ENCODE measurements at places on chromosomes 7 and 10.
A peak's percentile ranks its signal among the peaks of the same experiment; 100 is the strongest.

DNA sequence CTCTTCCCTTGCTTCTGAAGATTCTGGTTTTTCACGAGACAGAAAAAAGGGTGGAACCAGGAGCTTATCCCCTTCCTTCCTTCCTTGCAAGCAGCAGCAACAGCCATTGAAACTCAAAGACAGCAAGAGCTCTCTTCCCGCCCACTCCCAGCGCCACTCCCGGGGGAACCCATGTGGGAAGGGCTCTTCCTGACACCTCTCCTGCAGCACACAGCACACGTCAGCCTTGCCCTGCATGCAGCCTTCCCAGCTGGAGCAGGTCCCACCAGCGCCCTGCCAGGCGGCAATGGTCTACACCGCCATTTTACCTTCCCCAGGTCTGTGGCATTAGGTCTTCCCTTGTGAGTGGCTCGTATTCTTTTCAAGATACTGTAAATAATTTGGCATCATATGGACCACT is 161.8 kb downstream of the MGMT start:
- no peak for DNase-seq

- no peak for DNase-seq
These were observed 9.4 kb upstream of the PPP2R2D start for GRCh38 chr10:131891196-131891928.

DNA sequence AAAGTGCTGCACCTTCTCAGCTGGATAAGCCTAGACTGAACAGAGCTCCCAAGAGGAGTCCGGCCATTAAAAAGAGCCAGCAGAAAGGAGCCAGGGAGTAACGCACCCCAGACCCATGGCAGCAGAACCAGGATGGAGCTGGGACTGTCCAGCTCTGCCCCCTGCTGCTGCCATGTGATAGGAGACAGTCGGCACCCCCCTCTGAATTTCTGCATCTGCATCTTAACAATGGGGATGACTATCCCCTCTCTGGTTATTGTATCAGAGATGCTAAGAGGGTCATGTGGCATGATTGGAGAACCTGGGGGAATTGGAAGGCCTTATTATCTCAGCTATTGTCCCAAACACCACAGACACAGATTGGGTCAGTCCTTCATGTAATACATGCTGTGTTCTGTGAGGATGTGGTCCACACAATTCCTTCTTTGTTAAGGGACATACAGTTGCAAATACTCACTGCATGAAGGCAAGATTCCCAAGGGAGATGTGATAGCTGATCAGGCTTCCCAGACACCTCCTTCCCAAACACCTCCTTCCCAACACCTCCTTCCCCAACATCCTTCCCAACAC is 29.3 kb downstream of the PLEKHS1 start:
- no peak for DNase-seq

- DNase-seq, result no peak
These were observed 1.0 kb downstream of the ASB15 start for GRCh38 chr7:123602648-123603047.

DNA sequence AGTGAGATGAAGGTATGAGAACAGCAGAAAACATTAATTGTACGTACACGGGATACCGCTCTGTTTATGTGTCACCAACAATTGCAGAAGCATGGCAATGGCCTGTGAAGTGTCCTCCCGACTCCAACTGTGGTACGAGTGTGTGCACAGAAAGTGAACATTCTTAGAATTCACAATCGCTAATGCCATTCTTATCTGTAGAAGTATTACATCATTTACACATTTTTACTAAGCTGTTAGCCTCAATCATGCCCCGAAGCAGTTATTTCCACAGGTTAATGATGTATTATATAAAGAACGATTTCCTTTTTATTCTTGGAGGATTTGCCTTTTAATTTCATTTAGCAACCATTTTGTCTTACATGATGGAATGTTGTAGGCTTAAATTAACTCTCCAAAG is 103.4 kb downstream of the EVX1 start:
- no peak for DNase-seq

- DNase-seq, result no peak
These were observed 144.9 kb downstream of the ELAPOR2 start for GRCh38 chr7:86914551-86914950.

DNA sequence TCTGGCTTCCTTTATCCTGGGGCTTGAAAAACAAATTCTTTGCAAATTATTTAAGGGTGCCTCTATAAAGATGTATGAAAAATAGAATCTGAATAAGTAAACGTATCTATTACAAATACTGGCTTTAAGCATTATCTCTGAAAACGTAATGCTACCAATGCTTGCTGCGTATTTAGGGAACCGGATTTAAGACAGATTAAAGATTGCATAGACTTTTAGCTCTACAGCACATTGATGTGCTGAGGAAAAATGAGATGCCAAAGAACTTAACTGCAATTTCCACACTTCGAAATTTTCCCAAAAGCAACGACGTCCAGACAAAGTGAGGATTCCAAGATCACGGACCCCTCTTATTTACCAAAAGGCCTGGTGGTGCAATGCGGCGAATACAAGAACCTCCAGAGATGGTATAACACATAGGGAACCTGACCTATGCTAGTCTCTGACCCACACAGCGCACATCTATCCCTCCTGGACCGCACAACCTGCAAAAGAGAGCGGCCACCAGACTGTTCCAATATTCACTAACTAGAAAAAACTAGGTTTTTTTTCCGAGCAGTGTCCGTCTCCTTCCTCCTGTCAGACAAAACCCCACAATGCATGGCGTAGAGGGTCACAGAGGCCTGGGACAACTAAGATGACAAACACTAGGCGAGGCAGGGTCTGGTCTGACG is 34.3 kb upstream of the PHF14 start:
- no peak for DNase-seq

- no peak for DNase-seq
These were observed 159.5 kb upstream of the RHEB start for GRCh38 chr7:151679071-151679708.

GRCh38 chr10:77868523-77868922 is 58.0 kb downstream of the DLG5 start:
- no peak for DNase-seq

DNA sequence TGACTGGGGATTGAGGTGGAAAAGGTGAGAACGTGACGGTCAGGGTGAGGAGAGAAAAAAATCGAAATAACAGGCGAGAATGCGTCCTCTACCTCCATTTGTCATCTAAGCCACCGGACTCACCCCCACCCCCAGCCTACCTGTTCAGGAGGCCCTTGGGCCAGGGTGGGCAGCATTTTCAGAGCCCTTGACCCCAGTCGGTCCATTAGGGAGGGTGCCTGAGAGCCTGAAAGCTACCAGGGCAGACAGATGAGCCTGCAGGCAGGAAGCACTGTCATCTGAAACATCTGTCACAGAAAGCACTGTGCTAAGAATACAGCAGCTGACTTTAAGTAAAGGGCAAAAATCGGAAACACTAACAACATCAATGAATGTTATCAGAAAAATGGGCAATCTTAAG is 47.0 kb downstream of the MAD1L1 start:
- no peak for DNase-seq

DNA sequence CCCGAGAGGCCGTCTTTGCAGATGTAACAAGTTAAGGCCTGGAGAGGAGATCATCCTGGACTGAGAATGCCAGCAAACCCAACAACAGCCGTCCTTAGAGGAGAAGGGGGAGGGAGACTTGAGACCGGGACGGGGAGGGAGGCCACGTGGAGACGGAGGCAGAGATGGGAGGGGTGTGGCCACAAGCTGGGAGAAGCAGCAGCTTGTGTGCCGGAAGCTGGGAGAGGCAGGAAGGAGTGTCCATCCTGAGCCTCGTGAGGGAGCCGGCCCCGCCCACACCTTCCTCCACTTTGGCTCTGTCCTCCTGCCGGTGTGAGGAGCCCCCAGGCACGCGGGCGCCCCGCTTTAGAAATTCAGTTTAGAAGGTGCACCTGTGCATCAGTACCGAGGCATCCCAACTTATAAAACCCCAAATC is 95.7 kb downstream of the DNAJB6 start:
- DNase-seq, result peak; percentile 13

GRCh38 chr10:119608316-119609155 is 11.8 kb upstream of the TIAL1 start:
- no peak for DNase-seq

DNA sequence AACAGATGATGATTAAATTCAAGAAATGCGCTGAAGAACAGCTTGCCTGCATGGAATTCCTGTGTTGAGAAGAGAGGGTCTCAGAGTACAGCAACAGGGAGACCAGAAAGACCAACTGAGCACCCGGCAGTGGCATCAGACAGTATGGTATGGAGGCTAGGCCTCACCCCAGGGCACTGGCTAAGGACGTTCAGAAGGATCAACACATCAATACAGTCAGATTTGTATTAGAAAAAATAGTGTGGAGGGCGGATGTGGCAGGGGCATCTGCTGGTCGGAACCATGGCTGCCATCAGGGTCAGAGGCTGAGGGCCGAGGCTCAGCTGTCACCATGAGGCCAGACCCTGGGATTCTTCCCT is 142.1 kb downstream of the ADARB2 start:
- no peak for DNase-seq

DNA sequence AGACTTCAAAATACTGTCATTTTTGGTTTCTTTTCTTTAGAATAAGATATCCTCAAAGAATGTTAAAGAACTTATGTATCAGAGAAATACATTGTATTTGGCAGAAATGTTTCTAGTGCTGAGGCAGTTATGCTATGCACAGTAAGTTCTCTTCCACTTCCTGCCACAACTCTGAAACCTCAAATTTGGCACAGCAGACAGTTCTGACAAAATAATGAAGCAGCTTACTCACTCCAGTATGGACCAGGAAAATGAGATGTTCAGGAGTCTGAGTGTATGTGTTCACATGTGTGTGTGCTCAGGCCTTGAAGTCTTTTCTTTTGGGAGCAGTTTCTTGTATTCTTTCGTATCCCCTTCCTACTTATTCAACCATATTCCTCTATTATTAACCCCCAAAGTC is 197.0 kb upstream of the AGK start:
- no peak for DNase-seq

- no peak for DNase-seq
These were observed 215.4 kb upstream of the LRGUK start for GRCh38 chr7:133911724-133912123.

- no peak for DNase-seq
These were observed 14.1 kb downstream of the CRYGN start for GRCh38 chr7:151425670-151426440.

GRCh38 chr7:47721670-47722069 is 139.8 kb upstream of the TNS3 start:
- no peak for DNase-seq

DNA sequence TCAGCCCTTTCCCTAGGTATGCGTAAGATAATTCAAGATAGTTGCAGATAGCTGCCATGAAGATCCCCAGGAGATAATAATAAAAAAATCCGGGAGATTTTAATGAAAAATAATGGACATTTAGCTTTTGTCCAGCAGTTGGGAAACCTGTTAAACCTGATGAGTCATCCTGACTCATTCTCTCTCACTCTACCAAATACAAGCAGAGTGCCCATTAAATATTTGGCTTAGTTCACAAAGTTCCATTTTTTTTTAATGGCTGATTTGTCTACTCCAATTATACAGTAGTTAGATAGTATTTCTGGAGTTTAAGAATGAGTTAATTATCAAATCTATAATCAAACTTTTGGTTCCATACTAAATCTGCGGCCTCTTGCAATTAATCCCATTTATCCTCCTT is 2.1 kb upstream of the SHTN1 start:
- peak; percentile 15 for DNase-seq

GRCh38 chr10:124551755-124552154 is 90.1 kb downstream of the LHPP start:
- DNase-seq, result no peak

DNA sequence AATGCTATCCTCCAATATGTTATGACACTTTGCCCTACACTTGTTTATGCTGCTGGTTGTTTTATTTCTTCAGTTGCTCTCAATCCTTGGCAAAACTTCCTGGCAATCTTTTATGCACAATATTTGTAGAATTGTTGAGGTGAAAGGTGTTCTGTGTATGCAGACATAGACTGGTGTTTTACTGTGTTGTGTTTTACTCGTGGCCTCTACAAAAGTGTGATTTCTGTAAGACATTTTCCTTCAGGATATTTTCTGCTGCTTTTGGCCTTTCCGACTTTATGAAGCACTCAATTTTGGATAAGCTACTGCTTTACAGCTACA is 21.8 kb downstream of the GLCCI1 start:
- DNase-seq, result no peak

- DNase-seq, result no peak
These were observed 290.6 kb downstream of the FRMD4A start for GRCh38 chr10:14039968-14040668.

GRCh38 chr10:106571192-106571946 is 593.1 kb downstream of the SORCS1 start:
- DNase-seq, result peak; percentile 24

DNA sequence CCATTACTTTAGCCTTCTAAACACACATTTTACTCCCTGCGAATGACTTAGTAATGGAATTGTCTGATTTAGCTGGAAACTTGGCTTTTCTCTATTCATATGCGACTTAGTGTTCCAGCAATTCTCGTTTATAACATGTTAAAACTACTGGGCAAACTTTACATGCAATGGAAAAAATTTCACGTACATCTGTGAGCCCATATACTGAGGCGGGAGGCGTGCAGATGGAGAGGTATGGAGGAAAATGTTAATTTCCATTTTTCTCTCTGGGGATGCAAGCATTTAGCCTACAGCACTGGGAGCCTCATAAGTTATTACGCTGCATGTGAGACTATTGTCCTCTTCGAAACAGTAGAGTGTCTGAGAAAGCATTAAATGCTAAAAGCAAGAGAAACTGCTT is 591.5 kb upstream of the ANKRD30A start:
- DNase-seq, result no peak

- DNase-seq, result peak; percentile 46
These were observed 71.7 kb downstream of the ICA1 start for GRCh38 chr7:8190119-8190895.

- DNase-seq, result no peak
These were observed 562.7 kb downstream of the GALNT17 start for GRCh38 chr7:71694665-71695064.

DNA sequence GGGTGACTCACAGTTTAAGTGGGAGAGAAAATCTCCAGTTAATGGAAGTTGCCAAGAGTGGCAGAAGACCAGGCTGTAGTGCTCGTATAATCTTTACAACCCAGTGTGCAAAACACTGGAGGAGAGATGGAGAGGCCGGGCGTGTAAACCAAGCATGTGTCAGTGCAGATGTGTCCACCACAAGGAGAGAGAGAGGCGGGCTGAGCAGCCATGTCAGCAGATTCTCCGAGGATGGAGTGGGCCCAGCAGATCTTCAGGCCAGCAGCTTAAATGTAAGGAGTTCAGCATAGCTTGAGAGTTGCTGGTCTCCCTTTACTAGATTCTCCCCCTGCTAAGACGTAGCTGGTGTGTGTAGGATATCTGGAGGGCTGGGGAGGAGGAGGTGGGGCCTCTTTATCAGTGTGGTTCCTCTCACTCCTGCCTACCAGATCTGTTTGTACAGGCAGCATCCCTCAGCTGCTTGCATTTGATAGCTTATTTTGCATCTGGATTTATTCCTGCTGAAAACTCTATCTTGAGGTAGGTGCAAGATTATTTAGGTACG is 13.7 kb downstream of the BPGM start:
- no peak for DNase-seq
